ENCODE measurements at places on chromosomes 2 and 18. TPM values are rescaled to one million over a fixed set of nuclear protein-coding genes. Genes with fewer than 3 reads are reported as not detected.
A peak's percentile ranks its signal among the peaks of the same experiment; 100 is the strongest.

GMCL1 gene
- 7.2 TPM for total RNA-seq

ZSWIM2 gene
- total RNA-seq, result not detected

RNF125 gene
- 5.6 TPM for total RNA-seq

ACADL gene
- total RNA-seq, result 1.4 TPM

NDUFB3 gene
- 238 TPM for total RNA-seq

NEURL3 gene
- total RNA-seq, result not detected

UGT1A4 gene
- total RNA-seq, result not detected

DNA sequence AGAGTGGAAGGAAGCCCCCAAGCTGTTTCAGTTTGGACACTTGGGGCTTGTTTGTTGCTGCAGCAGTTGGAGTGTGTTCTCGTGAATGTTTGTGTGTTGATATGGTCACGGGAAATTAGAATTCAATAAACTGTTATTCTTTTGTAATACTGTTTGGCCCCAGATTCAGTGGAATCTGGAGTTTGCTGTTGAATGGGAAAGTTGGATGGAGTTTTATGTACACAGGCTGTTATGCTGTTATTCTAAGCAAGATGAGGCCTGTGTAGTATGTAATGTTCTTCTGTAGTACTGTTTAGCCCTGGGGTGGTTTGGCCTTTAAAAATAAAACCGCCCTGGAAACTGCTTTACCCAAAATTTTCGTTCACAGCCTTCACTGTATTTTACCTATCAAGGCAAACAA, 810.4 kb upstream of the HS6ST1 start:
- H3K4me3 ChIP-seq, result no peak overlapping the region
- no peaks in the 10 kb centered on the region for H3K27me3 ChIP-seq
- no peak for DNase-seq
- no peak overlapping the region for H3K27ac ChIP-seq
- no peaks in the 10 kb centered on the region for H3K4me1 ChIP-seq

GRCh38 chr2:232502911-232503808, 15.5 kb upstream of the ECEL1 start:
- peak overlapping the region; percentile 53 for H3K27ac ChIP-seq
- H3K4me1 ChIP-seq, result no peaks in the 10 kb centered on the region
- no peaks in the 10 kb centered on the region for H3K36me3 ChIP-seq
- peak overlapping the region; percentile 53 for H3K4me3 ChIP-seq

GRCh38 chr2:24342110-24342910, 18.0 kb downstream of the ITSN2 start:
- H3K27ac ChIP-seq, result no peak overlapping the region
- no peaks in the 10 kb centered on the region for H3K4me1 ChIP-seq
- H3K36me3 ChIP-seq, result no peaks in the 10 kb centered on the region
- no peak for DNase-seq
- H3K4me3 ChIP-seq, result no peak overlapping the region

GRCh38 chr2:33288011-33288410, 188.4 kb upstream of the RASGRP3 start:
- H3K4me3 ChIP-seq, result no peak overlapping the region
- no peaks in the 10 kb centered on the region for H3K4me1 ChIP-seq
- H3K36me3 ChIP-seq, result peaks cover 57% of the 10 kb centered on the region
- H3K27ac ChIP-seq, result no peak overlapping the region
- H3K27me3 ChIP-seq, result no peaks in the 10 kb centered on the region
- no peak for DNase-seq

DNA sequence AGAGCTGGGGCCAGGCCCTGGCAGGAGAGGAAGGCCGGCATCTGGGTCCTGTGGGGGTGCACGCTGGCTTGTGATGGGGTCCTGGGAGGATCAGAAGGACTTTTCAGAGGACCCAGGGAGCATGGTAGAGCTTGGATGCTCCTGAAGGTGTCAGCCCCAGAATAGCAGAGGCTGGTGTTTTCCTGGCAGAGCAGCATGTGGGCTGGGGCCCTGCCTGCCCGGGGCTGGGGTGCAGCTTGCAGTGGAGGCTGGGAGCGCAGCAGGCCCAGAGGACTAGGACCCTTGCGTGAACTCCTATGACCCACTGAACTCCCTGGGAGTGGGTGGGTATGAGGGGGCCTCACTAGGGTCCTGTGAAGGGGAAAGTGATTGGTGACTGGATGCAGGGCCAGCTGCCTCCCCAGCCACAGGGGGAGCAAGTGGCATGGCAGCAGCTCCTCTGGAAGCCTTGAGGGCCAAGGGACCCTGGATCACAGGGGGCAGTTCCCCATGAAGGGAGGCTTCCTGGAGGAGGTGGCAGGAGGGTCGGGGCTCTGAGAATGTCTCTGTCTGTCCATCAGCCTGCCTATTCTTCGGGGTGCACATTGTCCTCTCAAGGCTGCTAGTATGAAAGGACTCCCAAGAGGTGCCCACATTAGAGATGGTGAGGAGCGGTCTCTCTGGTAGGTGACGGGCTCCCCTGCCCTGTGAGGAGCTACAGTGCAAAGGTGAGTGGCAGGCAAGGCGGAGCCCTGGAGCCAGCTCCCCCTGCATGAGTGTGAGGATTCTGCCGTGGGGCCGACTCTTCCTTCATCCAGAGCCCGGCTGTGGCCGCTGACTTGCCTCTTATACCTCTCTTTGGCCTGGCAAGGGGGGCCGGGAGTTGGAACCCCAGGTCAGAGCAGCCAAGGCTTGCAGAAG, 249.0 kb downstream of the DYSF start:
- no peak overlapping the region for H3K4me3 ChIP-seq
- H3K36me3 ChIP-seq, result no peaks in the 10 kb centered on the region
- peaks cover 78% of the 10 kb centered on the region for H3K4me1 ChIP-seq
- peak overlapping the region; percentile 94 for H3K27ac ChIP-seq
- no peak for DNase-seq

DNA sequence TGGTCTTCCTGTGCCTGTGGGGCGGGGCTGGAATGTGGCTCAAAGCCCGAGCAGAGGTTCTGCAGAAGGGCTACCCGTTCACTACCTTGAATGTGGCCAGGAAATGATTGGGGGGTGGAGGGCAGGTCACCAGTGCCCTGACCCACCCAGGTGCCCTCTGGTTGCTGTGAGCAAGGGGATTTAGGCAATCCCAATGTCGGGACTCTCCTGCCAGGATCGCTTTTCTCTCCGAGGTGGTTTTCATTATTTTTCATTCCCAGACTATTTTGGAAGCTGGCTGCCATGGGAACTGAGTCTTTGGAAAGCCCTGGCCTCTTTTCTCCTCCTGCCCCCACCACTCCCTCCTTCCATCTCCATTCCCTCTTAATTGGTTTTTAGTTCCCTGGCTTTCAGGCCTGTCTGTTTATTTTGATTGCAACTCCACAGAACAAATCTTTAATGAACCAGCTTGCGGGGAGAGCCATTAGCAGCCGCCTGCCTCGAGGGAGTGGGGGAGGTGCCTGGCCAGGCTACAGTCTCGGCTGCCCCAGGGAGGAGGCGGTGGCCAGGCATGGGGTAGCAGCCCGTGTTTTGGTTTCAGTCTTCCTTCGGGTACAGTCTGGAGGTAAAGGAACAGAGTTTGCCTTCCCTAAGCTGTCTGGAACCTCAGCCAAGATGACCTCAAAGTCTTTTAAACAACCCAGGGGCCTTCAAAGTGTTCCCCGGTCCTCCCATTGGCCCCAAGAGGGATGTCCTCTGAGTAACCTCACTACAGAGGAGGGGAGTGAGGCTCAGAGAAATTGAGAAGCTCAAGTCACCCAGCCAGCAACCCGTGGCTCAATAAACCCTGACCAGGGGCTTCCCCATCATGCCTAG, 114.4 kb upstream of the HAAO start:
- H3K4me1 ChIP-seq, result peaks cover 76% of the 10 kb centered on the region
- peak overlapping the region; percentile 13 for H3K4me3 ChIP-seq
- no peaks in the 10 kb centered on the region for H3K27me3 ChIP-seq

- no peak for DNase-seq
- H3K4me3 ChIP-seq, result no peak overlapping the region
- H3K27me3 ChIP-seq, result no peaks in the 10 kb centered on the region
- H3K36me3 ChIP-seq, result no peaks in the 10 kb centered on the region
These were observed 27.6 kb upstream of the SOCS6 start for GRCh38 chr18:70261141-70261788.

DNA sequence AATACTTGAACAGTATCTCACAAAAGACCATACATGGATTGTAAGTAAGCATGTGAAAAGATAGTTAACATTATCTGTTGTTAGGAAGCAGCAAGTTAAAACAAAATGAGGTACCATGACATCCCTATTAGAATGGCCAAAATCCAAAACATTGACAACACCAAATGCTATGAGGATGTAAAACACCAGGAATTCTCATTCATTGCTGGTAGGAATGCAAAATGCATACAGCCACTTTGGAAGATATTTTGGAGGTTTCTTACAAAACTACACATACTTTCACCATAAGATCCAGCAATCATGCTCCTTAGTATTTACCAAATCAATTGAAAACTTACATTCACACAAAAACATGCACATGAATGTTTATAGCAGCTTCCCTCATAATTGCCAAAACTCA, 30.9 kb upstream of the ICOS start:
- no peaks in the 10 kb centered on the region for H3K36me3 ChIP-seq
- H3K27ac ChIP-seq, result no peak overlapping the region
- H3K4me3 ChIP-seq, result no peak overlapping the region
- no peak for DNase-seq

DNA sequence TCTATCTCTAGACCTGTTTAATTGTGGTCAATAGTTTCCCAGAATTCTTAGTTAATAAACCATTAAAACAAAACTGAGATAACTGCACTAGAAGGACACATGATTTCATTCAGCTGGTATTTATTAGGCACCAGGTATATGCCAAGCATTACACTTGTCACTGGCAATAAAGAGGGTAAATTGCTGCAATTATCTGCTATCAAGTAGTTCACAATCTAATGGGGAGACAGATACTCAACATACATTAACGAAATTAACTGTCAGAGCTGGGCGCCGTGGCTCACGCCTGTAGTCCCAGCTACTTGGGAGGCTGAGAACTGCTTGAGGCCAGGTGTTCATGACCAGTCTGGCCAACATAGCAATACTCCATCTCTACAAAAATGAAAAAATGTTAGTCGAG, 71.7 kb upstream of the WIPF1 start:
- H3K27me3 ChIP-seq, result no peaks in the 10 kb centered on the region
- peaks cover 30% of the 10 kb centered on the region for H3K4me1 ChIP-seq
- no peak overlapping the region for H3K27ac ChIP-seq
- H3K4me3 ChIP-seq, result no peak overlapping the region
- no peak for DNase-seq

GRCh38 chr2:227783404-227784138, 30.1 kb upstream of the CCL20 start:
- H3K27me3 ChIP-seq, result no peaks in the 10 kb centered on the region
- no peak overlapping the region for H3K27ac ChIP-seq
- DNase-seq, result peak; percentile 49
- no peaks in the 10 kb centered on the region for H3K4me1 ChIP-seq
- no peaks in the 10 kb centered on the region for H3K36me3 ChIP-seq

DNA sequence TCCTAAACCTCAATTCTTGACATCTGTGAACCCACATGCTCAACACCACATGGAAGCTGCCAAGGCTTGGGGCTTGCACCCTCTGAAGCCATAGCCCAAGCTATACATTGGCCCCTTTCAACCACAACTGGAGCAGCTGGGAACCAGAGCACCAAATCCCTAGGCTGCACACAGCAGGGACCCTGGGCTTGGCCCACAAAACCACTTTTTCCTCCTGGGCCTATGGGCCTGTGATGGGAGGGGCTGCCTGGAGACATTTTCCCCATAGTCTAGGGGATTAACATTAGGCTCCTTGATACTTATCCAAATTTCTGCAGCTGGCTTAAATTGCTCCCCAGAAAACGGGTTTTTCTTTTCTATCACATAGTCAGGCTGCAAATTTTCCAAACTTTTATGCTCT, 40.3 kb downstream of the EXOC6B start:
- H3K4me3 ChIP-seq, result no peak overlapping the region
- peaks cover 40% of the 10 kb centered on the region for H3K4me1 ChIP-seq
- no peak overlapping the region for H3K27ac ChIP-seq
- DNase-seq, result no peak
- H3K27me3 ChIP-seq, result no peaks in the 10 kb centered on the region

GRCh38 chr18:45541421-45541820, 73.9 kb upstream of the SLC14A2 start:
- H3K4me1 ChIP-seq, result no peaks in the 10 kb centered on the region
- no peak overlapping the region for H3K27ac ChIP-seq
- no peaks in the 10 kb centered on the region for H3K36me3 ChIP-seq
- H3K4me3 ChIP-seq, result no peak overlapping the region

DNA sequence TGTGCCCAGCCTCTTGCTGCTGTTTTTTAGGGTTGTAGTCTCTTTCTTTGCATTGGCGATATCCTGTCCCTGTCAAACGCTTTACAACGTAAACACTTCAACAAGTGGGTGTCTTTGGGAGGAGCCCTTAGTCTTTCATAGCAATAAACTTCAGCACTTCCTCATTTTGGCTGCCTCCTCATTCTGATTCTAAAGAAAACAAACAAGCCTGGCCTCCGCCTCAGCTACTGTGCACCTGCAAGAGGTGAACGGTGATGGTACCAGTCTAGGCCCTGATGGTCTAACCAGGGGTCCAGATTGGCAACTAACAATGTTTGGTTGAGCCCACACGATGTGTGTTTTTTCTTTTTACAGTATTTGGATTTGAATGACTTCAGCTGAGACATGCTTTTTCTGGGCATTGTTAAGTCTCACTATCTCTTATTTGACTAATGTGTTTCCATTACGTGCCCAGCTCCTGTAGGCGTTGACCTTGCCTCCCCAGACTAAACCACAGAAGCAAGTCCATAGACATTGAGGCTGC, 53.2 kb upstream of the CUL3 start:
- DNase-seq, result no peak
- no peaks in the 10 kb centered on the region for H3K36me3 ChIP-seq
- no peak overlapping the region for H3K4me3 ChIP-seq
- no peak overlapping the region for H3K27ac ChIP-seq
- no peaks in the 10 kb centered on the region for H3K4me1 ChIP-seq

DNA sequence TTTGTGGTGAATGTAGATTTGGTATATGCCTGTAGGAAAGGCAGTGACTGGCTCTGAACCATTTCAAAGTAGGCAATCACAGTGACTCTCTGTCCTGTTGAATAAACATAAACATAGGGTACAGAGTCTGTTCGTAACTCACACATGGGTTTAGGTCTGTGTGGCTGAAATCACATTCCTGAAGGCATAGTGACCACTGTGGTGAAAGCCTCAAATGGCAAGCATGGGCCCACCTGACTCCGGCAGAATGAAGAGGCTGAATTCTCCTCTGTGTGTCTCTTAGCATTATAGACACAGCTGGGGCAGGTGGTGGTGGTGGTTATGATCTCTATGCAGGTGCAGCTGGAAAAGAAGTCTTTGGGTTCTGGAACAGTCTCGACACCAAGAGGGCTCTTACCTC, 61.2 kb downstream of the ITGA6 start:
- H3K4me3 ChIP-seq, result no peak overlapping the region
- no peaks in the 10 kb centered on the region for H3K27me3 ChIP-seq
- H3K36me3 ChIP-seq, result peaks cover 38% of the 10 kb centered on the region
- no peak for DNase-seq
- H3K4me1 ChIP-seq, result no peaks in the 10 kb centered on the region
- no peak overlapping the region for H3K27ac ChIP-seq
